Activated CD4-positive, CD25-positive, alpha-beta regulatory T cell treated with anti-CD3 and anti-CD28 coated beads, Interleukin-2, amount 50 U/mL, for 72 hours (primary cell): ENCODE measurements at places on chromosomes 2 and 18.

GRCh38 chr2:128282246-128282975 is 36.3 kb downstream of the HS6ST1 start:
- DNase-seq, result no peak

DNA sequence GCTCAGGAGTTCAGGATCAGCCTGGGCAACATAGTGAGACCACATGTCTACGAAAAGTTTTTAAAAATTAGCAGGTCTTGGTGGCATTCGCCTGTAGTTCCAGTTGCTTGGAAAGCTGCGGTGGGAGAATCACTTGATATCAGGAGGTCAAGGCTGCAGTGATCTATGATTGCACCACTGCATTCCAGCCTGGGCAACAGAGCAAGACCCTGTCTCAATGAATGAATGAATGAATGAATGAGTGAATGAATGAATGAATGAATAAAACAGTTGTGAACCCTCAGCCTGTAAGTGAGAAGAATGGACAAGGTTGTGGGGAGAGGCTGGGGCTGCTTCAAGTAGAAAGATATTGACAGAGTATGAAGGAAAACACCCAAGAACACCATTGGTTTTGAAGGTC is 48.0 kb downstream of the ARHGAP28 start:
- no peak for DNase-seq

- no peak for DNase-seq
Observed at GRCh38 chr18:21000667-21001066, 110.9 kb downstream of the ROCK1 start.

GRCh38 chr2:31087491-31087890 is 50.7 kb downstream of the GALNT14 start:
- no peak for DNase-seq

DNA sequence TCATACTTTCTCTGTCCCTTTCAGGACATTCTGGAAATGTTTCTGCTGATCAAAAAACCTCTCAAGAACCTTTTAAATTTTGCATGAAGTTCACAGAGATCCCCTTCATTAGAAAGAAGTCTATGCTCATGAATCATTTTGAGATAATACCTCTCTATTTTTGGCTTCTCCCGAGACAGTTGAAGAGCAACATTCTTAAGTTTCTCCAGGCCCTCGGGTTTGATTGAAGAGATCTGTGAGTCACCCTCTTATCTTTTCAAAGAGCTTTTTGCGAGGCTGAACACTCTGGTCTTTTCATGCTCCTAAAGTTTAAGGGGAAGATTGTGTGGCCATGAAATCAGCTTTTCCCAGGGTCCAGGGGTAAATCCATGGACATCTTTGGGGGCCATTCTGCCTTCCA is 354.2 kb downstream of the FBXO15 start:
- no peak for DNase-seq

DNA sequence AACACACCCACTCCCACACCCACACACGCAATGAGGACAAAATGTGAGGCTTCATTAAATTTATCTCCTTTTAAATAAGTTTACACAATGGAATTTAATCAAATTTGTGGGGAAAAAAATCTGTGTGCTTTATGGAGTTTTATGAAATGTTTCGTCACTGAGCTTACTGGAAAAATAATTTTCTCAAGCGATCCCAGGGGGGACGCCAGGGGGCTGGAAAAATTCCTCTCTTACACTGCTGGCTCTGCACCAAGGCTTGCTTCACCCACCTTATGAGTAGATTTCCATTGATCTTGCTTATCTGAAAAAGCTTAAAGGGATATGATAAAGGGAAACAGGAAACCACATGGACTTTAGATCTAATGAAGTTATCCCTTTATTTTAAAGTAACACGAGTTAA is 95.5 kb downstream of the CABYR start:
- DNase-seq, result no peak

- DNase-seq, result no peak
Observed at GRCh38 chr2:221460136-221460535, 112.0 kb downstream of the EPHA4 start.

DNA sequence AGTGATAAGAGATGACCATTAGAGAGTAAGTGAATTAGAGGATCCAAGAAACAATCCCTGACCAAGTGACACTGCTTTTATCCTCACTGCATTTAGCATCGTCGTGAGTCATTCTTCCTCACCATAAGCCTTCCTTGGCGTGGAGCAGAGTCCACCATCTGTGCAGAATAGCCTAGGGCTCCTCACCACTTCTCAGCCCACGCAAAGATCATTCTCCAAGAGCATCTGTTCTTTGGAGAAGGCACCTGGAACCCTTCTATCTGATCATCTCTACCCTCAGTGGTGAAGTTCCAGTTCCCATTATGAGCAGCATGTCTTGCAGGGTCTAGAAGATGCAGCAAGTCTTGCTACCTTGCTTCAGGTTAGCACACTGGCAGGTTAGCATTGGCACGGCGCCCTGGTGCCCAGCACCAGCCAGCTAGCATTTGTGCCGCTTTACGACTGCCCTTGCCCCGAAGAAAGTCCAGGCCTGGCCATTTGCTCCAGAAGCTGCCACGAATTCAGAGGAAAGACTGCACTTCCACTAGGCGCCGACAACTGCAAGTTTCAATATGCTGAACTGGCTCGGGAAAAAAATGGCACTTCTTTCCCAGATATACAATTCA is 225.8 kb downstream of the TTC32 start:
- DNase-seq, result no peak

DNA sequence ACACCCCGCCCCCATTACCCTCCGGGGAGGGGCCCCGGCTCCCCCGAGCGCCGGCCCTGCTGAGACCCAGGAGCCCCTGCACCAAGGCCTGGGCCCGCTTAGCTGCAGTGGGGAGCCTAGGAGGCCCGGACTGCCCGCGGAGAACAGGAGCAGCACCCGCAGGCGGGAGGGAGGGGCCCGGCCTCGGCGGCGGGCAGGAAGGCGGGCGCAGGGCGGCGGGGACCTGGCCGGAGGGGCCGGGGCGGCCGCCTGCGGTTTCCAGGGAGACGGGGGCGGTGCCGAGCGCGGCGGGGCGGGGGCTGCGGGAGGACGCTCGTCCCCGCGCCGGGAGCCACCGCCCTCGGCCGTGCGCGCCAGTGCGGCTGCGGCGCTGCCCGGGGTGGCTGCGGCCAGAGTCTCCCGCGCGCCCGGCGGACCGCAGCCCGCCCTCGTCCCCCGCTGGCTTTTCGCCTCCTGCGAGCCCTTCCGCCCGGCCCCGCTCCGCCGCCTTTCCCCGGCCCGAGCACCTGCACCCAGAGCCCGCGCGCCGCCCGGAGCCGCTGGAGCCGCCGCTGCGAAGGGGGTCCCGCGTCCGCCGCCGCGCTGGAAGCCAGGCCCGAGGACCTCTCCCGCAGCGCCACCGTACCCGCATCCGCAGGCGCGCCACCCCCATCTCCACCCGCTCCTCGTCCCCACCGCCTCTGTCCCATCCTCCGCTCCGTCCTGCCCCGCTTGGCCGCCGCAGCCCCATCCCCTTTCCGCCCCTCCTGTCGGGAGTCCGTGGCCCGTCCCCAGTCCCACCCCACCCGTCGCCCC is 17.2 kb downstream of the GPC1 start:
- DNase-seq, result no peak

DNA sequence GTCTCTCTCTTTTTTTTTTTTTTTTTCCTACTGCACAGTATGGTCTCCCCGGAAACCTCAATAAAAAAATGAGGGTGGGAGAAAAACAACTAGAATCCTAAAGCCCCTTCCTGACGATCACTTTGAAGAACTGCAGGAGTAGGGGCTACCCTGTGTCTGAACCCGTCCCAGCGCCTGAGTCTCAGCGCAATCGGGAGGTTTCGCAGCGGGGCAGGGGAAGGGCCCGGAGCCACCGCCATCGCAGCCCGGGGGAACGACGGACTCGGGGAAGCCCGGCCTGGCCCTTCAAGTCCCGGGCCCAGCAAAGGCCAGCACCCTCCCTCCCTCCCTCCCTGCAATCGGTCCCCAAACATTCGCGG is 411 bp downstream of the NARS1 start:
- DNase-seq, result no peak

DNA sequence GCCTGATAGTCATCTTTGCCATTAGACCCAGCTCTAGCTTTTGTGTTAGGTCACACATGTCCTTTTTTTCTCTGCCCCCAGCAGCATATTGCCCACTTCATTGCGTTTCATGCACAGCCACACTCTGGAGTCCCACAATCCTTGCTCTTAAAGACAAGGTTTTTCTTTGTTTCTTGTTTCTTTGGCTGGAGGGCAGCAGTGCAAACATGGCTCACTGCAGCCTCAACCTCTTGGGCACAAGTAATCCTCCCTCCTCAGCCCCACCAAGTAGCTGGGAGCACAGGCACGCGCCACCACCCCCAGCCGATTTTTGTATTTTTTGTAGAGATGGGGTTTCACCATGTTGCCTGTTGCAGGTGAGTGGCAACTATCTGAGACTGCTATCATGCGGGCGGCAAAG is 16.9 kb upstream of the PAPOLG start:
- no peak for DNase-seq

DNA sequence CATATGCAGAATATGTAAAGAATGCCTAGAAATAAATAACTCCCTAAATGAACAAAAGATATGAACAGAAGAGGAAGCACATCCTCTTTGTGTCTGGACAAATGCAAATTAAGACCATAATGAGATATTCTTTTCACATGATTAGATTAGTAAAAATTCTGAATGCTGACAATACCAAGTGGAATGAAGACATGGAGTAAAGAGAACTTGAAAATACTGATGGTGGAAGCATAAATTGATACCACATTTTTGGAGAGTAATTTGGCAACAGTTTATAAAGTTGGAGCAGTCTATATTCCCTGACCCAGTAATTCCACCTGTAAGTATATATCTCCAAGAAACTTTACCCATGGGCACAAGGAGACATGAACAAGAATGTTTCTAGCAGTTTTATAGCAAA is 130.0 kb downstream of the CAPN13 start:
- no peak for DNase-seq

DNA sequence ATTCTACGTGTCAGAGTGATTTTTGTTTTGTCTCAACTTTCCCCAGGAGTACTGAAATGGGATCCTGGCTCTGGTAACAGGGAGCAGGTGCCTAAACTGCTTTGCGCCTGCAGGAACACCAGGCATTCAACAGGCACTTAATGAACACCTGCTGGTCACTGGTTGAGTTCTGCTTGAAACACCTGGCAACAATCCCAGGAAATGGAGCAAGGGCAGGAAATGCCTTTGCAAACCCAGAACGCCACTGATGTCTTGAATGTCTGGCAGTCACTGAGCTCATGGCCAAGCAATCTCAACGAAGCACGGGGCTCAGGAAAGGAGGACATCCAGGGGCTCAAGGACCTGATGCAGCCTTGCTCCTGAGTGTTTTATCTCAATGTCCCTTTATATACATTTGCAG is 360.0 kb upstream of the RAB6C start:
- no peak for DNase-seq

DNA sequence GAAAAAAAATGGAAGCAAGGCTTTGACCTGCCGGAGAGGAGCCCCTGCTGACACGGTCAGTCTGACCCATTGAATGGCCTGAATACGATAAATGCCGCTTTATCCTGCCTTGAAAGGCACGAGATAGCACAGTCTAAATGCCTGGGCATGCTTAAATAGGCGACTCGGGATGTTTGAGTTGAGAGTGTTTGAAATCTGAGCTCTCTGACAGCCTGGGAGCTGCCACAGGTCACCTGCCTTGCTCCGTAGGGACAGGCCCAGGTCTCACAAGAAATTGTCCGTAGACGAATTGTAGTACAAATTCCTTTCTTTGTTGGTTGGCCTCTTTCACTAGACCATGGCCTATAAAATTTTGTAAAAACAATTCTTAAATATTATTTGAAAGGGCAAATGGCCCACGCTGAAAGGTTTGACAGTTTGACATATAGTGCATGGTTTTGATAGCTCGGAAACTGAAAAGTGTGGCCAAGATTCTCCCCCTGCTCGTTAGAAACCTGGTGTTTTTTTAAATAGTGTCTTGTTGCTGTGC is 72.8 kb downstream of the MEIS1 start:
- DNase-seq, result no peak

- peak; percentile 25 for DNase-seq
Observed at GRCh38 chr2:230899287-230899686, 25.8 kb downstream of the GPR55 start.
